ENCODE measurements at places on chromosomes 16 and 17.

- no peak for DNase-seq
Observed at GRCh38 chr16:35750701-35751104, 2291.3 kb downstream of the TP53TG3F start.

GRCh38 chr16:4314532-4315185 lies 1.2 kb upstream of the GLIS2 start:
- no peak for DNase-seq

DNA sequence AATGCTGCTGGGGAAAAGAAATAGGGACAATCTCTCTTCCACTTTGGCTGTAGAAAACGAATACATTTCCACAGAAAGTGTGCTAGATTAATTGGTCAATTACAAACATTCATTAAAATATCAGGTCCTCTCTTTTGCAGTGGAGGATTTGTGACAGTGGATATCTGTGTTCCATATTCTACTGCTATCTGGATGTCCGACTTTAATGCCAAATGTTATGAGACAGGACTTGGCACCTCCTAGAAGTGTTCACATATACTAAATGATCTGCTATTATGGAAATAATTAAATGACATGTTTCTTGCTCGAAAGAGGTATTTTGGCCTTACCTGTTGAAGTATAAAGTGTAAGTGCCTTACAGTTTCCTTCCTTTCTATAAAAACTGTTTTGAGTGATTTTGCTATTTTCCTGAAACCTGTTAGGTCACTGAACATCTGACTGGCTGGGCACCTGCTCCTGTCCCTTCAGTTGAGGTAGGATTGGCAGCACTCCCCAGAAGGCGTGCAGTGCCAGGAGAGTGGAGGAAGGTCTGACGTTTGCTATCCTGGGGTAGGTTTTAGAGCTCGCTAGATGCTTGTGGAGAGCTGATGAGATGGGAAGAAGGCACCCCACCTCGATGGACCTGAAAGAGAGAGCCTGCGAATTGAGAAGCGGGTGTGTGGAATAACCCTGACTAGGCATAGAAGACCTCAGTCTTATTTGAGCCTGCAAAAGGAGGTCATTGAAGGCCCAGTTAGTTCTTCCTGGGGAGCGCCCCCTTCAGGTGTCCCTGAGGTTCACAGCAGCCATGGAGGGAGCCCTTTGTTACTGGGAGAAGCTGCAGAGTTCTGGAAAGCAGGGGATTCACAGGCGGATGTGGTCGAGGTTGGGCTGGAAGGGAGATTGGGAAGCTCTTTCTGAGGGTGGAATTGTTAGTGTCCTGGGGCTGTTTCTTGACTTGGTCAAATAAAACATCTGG lies 159.4 kb upstream of the ZNF267 start:
- no peak for DNase-seq

GRCh38 chr17:42132941-42133340 lies 10.3 kb downstream of the HSPB9 start:
- no peak for DNase-seq

- DNase-seq: peak; percentile 79
Observed at GRCh38 chr16:80931801-80932707, 74.6 kb downstream of the CMC2 start.

DNA sequence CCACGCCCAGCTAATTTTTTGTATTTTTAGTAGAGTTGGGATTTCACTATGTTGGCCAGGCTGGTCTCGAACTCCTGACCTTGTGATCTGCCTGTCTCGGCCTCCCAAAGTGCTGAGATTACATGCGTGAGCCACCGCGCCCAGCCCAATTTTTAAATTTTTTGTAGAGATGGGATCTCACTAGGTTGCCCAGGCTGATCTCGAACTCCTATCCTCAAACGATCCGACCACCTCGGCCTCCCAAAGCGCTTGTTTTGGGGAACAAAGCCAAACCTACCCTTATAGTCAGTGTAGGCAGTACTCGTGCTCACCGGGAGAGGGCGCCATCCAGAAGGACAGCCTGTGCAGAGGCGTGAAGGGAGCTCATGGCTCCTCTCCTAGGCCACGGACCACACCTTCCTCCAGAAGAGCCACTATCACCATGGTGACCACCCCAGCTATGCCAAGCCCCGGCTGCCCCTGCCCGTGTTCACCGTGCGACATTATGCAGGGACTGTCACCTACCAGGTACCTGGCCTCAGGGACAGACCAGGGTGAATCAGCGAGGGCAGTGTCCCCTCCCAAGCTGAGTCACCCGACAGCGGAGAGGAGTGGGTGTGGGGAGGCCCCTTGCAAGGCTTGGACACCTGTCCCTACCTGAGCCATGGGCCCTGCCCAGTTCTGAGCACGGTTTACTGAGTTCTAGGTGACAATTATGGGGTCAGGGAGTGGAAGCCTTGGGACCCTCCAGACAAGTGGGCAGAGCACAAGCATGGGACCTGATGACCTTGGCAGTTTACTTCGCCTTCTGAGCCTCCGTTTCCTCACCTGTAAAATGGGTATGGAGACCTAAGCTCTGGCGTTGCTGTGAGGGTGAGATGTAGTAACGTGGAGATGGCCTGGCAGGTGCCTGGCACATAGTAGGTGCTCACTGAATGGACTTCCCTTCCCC lies 13.7 kb downstream of the MYO15B start:
- peak; percentile 49 for DNase-seq

DNA sequence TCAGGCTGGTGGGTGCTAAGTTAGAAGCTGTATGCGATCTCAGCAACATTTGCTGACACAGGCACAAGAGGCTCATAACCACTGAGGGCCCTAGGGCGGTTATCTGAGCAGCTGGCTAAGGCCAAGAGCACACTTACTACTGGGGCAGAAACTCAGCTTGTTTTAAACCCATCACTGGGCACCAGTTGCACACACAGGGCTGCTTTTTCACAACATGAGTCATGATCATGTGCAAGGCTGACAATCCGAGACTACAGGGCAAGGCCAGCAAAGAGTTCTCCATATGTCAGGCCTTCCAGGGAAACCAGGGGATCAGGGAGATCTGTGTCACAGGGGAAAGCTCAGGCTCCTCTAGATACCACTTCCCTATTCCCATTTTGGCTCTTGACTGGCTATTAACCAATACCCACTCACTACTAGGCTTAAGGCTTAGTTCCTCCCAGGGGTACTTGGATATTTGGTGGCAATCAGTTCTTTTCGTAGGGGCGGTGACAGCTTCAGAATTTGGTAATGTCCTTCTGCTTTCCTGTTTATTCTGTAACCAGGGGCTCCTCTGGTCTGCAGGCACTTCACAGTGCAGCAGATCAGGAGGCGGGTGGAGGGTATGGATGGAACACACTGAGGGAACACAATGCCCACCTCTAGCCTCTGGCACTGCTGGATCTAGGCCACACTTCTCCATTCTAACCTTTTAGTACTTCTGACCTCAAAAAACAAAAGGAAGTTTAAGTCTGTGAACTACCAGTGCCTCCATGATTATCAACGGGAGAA lies 44.9 kb upstream of the ERN1 start:
- DNase-seq: no peak

GRCh38 chr17:54749157-54749556 lies 151.5 kb upstream of the TOM1L1 start:
- DNase-seq: no peak

- DNase-seq: no peak
Observed at GRCh38 chr16:15701975-15702970, 52.2 kb downstream of the NDE1 start.

- no peak for DNase-seq
Observed at GRCh38 chr16:694187-694862, 4.1 kb upstream of the WDR24 start.

DNA sequence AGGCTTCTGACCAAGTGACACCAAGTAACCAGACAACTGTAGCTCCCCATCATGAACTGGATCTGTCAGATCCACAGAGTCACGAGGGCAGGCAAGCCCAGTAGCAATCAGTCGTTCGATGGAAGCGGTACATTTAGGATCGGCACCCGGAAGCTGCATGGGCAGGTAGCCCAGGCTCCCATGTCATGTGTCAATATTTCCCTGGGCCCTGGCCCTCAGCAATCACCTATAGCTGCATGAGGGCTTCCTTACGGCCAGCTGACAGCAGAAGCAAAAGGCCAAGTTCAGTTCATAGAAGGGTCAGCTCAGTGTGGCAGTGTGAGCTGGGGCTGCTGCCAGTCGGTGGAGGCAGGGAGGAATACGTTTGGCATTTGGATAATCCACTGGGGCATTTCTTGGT lies 31.8 kb downstream of the MRPS23 start:
- DNase-seq: no peak

DNA sequence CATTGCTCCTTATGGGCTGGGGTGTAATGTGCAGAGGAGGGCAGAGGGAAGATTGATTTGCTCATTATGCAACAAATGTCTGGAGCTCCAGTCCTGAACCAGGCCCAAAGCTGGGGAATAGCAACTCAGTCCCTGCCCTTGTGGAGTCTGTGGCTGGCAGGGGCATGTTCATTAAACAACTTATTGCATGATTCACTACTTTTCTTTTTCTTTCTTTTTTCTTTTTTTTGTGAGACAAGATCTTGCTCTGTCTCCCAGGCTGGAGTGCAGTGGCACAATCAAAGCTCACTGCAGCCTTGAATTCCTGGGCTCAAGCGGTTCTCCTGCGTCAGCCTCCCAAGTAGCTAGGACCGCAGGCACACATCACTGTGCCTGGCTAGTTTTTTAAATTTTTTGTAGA lies 23.1 kb downstream of the MSI2 start:
- no peak for DNase-seq

GRCh38 chr16:81539009-81539758 lies 94.6 kb downstream of the CMIP start:
- no peak for DNase-seq

DNA sequence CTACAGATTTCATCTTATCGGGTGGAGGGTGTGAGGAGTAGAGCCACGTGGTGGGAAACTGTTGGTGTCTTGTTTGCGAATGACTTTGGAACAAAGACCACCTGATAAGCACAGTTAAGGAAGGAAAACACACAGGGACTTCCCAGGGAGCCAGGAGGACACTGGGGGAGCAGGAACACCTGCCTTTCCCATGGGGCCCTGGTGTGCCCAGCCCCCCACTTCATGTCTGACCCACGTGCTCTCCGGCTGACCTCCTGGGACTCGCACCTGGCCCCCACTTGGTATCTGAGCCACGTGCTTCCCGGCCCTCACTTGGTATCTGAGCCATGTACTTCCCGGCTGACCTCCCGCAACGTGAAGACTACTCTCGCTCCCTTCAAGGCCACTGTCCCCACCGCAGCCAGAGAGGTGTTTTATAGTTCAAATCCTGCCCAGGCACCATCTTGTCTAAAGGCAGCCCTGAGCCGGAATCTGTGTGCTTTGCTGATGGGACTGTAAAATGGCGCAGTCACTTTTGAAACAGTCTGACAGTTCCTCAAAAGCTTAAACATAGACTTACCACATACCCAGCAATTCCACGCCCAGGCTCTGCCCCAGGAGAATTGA lies 5.4 kb upstream of the CSNK1D start:
- DNase-seq: no peak

- no peak for DNase-seq
Observed at GRCh38 chr17:61338000-61338798, 61.4 kb upstream of the TBX2 start.

DNA sequence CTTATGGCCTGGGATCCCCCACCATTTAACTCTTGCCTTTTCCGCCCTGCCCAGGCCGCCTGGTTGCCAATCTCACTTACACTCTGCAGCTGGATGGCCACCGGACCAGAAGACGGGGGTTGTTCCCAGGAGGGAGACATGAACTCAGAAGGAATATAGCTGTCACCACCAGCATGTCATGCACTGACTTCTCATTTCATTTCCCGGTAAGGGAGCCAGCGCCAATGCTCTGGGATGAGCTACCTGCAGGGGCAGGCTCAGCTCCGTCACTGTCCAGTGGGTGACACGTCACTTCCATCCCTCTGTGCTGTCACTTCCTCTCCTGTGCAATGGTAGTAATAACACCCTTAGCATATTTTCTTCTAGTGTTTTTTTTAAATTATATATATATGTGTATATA lies 26.7 kb downstream of the ITGAL start:
- DNase-seq: no peak

DNA sequence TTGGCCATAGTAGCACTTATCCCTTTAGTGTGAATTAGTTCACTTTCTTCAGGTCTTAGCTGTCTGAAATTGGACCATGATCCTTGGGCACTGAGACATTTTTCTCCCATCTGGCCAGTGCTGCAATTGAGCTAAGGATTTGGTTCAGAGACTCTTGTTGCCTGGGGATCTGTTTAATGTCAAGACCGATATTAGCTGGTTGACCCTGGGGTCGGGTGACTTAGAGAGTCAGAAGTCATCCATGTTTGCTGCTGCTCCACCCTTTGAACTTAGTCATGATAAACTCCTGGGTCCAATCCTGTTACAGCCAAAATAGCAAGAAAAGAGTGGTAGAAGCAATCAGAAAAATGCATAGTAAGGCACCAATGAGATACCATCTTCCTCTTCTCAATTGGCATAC lies 45.8 kb upstream of the TOX3 start:
- no peak for DNase-seq

- no peak for DNase-seq
Observed at GRCh38 chr17:373613-374230, 21.1 kb upstream of the RPH3AL start.

DNA sequence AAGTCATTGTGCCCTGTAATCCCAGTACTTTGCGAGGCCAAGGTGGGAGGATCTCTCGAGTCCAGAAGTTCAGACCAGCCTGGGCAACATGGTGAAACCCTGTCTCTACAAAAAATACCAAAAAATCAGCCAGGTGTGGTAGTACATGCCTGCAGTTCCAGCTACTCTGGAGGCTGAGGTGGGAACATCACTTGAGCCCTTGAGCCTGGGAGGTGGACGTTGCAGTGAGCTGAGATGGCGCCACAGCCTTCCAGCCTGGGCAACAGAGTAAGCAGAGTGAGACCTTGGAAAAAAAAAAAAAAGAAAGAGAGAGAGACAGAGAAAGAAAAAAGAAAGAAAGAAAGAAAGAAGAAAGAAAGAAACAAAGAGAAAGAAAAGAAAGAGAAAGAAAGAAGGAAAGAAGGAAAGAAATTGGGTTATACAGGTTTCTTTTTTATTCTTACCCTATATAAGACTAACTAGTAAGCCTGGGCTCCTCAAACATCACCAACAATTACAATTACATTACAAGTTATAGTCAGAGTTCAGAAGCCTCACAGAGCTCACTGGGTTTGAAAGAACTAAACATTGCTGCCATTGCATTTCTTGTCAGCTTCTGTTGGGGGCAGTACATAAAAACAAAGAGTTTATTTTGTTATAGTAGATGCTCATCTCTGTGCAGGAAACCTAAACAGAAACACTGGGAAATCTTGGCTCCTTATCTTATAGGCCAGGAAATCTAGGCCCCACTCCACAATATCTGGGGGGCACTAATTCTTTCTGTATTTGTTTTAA lies 6.7 kb upstream of the ABCA9 start:
- DNase-seq: no peak

DNA sequence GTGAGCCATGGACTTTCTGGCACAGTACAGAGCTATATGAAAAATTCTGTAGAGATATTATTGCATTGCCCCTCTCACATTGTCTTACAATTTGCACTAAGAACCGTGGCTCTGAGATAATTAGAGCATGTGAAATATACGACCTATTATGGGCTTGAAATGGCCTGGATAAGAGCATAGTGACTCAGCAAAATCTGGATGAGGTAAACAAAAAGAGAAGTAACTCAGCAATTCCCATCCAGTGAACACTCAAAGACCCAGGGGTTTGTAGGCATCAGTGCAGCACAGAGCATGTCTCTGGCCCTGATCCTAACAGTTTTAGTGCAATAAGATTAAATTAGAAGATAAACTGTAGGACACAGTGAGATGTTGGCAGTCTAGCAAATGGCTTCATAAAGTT lies 317.2 kb upstream of the MYOCD start:
- no peak for DNase-seq

GRCh38 chr17:48981927-48982539 lies 13.6 kb upstream of the GIP start:
- DNase-seq: no peak

GRCh38 chr17:77316191-77316641 lies 175.4 kb downstream of the SEC14L1 start:
- DNase-seq: peak; percentile 90

Data from right lobe of liver (tissue), 6 donors.